HFF-Myc (cell line): ENCODE measurements at places on chromosomes 5 and 9.

GRCh38 chr9:127934986-127935385 lies 2.7 kb downstream of the DPM2 start:
- no peak for DNase-seq

- DNase-seq: no peak
These were observed 3.8 kb downstream of the FAM219A start for GRCh38 chr9:34454571-34455065.

DNA sequence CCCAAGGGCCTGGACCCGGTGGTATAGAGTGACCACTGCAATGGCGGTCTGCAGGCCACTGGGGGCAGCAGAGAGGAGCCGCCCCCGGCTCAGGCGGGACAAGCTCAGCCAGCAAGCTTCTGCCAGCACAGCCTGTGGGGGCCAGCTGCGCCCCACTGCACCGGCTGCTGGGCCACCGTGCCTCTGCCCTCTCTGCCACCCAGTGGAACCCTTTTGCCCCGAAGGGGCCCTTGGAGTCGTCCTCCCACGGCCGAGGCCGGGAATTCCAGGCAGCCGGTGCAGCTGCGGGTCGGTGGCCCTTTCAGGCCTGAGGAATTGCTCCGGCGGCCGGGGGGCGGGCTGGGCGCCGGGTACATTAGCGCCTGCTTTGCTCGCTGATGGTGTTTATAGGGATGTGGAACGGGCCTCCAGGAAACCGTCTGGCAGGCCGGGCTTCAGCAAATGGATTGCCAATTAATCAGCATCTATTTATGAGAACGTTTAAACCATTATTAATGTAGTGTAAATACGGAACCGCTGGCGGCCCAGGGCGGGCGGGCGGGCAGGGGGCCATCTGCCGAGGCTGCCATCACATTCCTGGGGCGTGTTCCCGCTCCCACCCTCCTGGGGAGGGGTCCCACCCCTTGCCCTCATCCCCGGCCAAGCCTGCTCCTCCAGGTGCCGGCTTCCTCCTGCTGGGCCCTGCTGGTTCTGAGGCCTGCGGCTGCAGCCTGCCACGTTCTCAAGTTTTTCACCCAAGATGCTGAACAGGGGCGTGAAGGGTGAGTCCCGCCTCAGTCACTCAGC lies 127.4 kb downstream of the BARX1 start:
- peak; percentile 4 for DNase-seq

GRCh38 chr5:73485715-73486114 lies 12.5 kb upstream of the BTF3 start:
- no peak for DNase-seq

GRCh38 chr9:1051584-1052275 lies 1.6 kb downstream of the DMRT2 start:
- no peak for DNase-seq

DNA sequence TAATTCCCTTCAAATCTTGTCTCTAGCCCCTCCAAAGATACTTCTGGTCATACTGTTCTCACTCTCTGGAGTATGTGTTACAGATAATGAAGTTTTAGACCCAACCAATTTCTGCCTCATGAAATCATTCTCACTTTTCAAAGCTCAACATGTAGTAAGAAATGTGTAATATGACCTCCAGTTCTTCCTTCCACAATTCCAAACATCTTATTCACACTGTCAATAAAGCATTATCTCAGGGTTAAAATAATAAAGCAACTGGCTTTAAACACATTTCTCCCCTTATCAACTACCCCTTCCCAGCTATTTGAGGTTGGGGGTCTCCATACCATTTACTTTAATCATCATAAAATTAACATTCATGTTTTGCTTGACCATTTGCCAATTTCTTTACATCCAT lies 654.1 kb downstream of the RAB3C start:
- DNase-seq: no peak

GRCh38 chr9:90088434-90088833 lies 483.6 kb downstream of the GADD45G start:
- no peak for DNase-seq

DNA sequence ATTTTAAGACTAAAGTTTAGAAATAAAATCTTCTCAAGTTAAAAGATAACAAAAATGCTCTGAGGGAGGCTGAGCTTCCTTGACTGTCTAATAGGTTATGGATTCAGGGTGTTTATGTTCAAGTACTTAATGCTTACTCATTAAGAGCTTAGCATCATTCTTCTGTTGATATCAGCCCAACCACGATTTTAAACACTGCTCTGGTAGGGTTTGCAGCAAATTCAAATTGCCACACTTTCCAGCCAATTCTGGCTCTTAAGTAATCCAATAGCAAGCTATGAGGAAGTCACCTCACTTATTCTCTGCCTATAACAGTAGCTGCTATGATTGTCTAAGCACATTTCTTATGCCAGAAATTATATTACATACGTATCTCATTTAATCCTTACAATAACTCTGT lies 191.0 kb upstream of the KIF2A start:
- DNase-seq: no peak

- no peak for DNase-seq
These were observed 63.4 kb downstream of the NR6A1 start for GRCh38 chr9:124707666-124708065.

- no peak for DNase-seq
These were observed 25.1 kb downstream of the ADGRD2 start for GRCh38 chr9:124475158-124475867.

GRCh38 chr5:109917966-109918365 lies 228.2 kb downstream of the MAN2A1 start:
- peak; percentile 7 for DNase-seq

GRCh38 chr9:99003308-99003707 lies 59.6 kb downstream of the COL15A1 start:
- DNase-seq: no peak

- no peak for DNase-seq
These were observed 56.3 kb downstream of the SLC24A2 start for GRCh38 chr9:19732441-19732951.

DNA sequence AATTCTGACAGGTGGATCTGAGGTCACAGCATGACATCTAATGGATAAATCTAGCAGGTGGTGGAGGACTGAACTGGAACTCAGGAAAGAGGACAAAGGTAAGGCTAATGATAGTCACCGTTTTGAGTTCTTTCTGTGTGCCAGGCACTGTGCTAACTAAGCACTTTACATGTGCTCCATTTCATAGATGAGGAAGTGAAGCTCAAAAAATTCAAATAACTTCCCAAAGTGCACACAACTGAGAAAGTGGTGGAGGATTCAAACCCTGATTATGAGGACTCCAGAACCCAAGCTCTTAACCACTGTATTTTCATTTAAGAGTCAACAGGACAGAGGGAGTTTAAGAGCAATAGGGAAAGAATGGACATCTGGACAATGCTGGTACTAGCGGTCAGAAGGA lies 7.1 kb upstream of the DELE1 start:
- DNase-seq: no peak

- no peak for DNase-seq
These were observed 75.1 kb downstream of the MAT2B start for GRCh38 chr5:163580516-163580915.

GRCh38 chr5:33479311-33479710 lies 38.5 kb downstream of the TARS1 start:
- no peak for DNase-seq

DNA sequence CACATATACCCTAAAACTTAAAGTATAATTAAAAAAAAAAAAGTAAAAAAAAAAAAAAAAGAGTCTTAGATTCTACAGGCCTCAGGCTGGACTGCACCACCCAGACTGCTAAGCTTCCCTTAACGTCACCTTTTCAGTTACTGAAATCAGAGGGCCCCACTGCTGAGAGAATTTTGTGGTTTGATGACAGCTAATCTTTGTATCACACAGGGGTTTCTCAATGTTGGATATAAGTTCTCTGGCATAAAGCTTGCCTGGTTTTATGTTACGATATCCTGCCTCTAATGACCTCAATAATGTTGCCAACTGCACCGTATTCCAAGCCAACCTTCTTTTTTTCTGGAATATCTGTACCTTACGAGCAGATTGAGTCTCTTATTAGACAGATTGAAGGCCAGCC lies 43.1 kb upstream of the C6 start:
- no peak for DNase-seq

- no peak for DNase-seq
These were observed 12.8 kb downstream of the FABP6 start for GRCh38 chr5:160242145-160242544.

GRCh38 chr9:86356871-86357866 lies 3.0 kb upstream of the TUT7 start:
- DNase-seq: no peak

- no peak for DNase-seq
These were observed 62.6 kb downstream of the ELL2 start for GRCh38 chr5:95899006-95899405.

DNA sequence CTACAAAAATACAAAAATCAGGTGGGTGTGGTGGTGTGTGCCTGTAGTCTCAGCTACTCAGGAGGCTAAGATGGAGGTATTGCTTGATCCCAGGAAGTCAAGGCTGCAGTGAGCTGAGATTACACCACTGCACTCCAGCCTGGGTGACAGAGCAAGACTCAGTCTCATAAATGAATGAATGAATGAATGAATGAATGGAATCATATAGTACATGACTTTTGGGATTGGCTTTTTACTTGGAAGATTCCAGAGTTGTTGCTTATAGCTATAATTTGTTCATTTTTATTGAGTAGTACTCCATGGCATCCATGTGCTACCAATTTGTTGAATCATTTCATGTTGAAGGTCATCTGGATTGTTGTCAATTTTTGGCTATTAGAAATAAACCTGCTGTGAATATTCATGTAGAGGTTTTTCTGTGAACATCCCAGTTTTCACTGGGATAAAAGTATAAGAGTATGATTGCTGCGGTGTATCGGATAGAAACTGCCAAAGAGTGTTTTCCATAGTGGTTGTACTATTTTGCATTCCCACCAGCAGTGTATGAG lies 19.9 kb downstream of the ERBIN start:
- DNase-seq: no peak

DNA sequence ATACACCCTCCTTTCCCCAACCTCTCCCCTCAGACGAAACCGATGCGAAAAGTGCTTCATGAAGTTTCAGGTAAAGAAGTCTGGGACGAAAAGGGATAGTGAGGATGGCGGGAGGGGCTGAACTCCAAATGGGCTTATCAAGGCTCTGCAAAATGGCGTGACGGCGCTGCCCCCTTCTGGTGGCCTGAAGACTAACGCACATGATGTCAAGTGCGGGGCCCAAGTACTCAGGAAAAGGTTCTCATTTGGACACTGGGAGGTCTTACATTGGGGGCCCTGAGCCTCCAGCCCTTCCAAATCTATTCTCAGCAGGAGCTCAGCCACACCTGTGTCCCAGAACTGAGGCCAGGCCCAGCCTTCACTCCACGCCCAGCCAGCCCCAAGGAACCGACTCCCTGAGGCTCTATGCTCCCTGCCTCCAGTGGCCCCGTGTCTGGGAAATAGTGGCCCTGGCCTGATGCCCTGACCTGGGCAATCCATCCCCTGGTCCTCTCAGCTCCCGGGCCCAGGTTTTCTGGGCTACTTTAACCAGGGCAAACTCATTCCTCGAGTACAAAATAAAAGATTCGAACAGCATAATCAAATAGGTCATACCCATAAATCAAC lies 119.9 kb downstream of the KCNIP1 start:
- DNase-seq: no peak

GRCh38 chr5:165928971-165929370 lies 2362.5 kb upstream of the WWC1 start:
- DNase-seq: no peak

GRCh38 chr5:147887026-147887627 lies 8.6 kb downstream of the SCGB3A2 start:
- no peak for DNase-seq

- no peak for DNase-seq
These were observed 158.0 kb downstream of the SEMA5A start for GRCh38 chr5:9387879-9388278.

DNA sequence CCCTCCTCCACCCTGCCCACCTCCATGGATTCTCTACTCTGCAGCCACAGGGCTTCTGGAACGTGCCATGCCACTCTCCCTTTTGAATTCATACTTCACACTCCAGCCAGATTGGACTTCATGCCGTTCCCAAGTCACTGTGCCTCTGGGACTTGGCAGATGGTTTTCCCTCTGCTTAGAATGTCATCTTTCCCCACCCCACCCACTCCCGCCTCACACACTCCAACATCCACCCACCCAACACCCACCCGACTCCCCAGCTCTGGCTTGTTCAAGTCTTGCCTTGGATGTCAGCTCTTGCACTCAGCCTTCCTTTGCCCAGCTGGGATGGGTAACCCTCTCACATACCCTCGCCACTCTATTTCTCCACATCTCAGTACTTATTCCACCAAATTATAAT lies 142.1 kb upstream of the DHFR start:
- no peak for DNase-seq

DNA sequence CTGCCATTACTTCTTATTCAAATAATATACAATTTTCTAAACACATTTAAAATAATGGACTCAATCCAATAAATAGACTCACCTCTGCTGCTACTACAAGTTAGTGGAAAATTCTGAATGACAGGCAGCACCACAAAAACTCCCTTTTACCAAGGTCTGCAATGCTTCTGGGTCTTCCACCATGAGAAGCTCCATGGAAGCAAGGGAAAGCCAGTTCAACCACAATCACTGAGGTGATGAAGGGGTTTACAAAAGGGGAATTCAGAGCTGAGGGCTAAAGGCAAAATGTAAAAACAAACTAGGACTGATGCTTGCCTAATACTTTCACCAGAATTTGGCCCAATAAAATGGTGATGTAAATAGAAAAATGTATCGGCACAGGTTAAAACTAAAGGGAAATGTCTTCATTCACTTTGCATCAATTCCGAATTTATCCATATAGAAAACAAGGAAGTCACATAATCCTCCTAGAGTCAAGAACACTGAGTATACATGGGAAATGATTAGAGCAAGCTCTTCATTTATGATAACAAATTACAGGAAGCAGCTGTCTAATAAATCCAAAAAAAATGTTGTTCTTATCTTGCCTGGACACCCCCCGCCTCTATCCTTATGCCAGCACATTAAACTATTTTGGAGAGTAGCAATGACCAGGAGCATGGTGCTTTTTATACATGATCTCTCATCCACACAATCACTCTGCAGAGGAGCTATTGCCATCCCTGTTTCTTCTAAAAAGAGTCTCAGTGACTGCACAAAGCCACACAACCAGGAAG lies 66.3 kb upstream of the NFIB start:
- DNase-seq: no peak

- no peak for DNase-seq
These were observed 275.6 kb downstream of the CETN3 start for GRCh38 chr5:90133941-90134340.

DNA sequence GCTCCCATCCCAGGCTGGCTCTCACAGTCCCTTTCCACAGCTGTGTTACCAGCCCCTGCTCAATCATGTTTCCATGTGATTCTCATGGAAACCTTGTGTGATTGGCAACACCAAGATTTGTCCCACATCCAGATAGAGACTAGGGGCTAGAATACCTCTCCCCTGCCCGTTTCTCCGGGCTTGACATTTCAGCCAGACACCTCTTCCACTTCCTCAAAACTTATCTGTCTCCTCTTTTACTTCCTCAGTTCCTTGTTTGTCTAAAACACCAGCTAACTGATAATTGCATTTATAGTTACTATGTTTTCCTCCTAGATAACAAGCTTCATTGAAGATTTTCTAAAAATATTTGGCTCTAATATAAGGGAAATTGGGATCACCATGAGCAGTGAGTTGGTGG lies 16.6 kb upstream of the KCNMB1 start:
- no peak for DNase-seq
